ENCODE measurements at places on chromosomes 16 and 17.

GRCh38 chr17:47945080-47945479 is 3.7 kb downstream of the PNPO start:
- DNase-seq: no peak

- peak; percentile 54 for DNase-seq
Observed at GRCh38 chr17:50721194-50722010, 2.0 kb downstream of the LUC7L3 start.

DNA sequence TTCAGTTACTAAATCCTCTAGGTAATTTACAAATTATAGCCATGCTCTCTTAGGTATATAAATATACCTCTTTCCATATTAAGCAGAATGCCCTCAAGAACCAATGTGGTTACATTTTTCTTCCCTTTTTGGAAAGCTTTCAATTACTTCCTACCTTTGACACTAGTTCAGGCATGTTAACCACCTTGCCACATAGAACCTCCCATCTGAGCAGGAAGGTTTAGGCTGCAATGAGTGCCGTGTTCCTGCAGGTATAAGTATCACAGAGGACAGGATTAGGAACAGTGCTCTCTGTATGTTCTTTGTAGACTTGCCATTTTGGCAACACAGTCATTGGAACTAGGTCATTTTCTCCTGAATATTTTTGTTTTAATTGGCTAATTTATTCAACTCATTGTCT is 20.1 kb downstream of the KRT25 start:
- no peak for DNase-seq

DNA sequence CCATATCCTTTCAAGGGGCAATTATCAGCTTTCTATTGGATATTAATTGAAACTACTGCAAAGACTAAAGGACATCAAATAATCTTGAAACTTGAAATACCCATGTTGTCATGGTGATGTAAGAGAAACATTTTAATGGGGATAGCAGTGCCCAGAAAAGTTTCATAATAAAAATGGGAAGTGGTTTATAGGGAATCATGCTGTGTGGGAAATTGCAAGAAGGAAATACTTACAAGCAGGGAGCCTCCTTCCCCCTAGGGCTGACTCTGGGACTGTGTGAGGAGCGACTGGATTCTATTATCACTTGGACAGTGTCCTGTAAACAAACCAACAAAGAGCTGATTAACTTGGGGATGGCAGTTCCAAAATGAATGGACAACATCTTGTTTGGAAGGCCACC is 1393.1 kb upstream of the GOT2 start:
- no peak for DNase-seq
